GM23338 (cell line): ENCODE measurements at places on chromosomes 13 and 19.

DNA sequence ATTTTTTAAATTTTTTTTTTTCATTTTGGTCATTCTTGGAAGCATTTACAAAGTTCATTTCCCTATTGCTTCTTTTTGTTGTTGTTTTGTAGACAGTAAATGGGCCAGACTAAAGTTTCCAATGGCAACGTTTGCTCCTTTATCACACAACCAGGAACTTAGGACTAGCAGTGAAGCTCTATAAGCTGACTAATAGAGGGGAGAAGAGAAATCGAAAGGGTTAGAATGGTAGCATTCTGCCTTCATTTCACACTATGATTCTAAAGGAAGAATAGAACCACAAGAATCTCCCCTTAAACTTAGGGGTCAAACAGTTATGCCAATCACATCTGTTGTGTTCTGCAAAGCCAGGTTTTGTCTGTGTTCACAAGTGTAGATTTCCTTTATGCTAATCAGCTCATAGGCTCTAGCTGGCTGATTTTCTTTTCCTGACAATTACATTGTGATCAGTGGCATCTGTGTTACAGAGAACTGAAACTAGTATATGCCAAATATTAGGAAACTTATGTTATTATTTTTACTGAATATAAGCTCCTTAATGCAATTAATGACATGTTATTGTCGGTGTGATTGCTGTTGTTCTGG is 467.3 kb downstream of the DACH1 start:
- DNase-seq: no peak

GRCh38 chr19:17915940-17916593 is 16.7 kb upstream of the CCDC124 start:
- DNase-seq: no peak

GRCh38 chr13:110449219-110450015 is 112.1 kb downstream of the RAB20 start:
- DNase-seq: no peak

DNA sequence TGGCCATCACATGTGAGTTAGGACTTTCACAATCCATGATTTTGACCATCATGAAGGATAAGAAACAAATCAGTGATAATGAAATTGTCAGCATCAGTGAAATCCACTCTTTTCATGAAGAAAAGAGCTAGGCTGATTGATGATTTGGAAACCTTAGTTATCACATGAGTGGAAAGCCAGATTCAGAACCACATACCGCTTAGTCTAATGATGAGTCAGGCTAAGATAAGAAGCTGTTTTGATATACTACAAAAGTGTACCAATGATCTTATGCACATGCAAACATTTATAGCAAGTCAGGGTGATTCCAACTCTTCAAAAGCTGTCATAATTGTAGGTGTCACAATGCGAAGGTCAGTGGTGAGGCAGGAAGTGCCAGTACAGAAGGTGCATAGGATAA is 519.3 kb downstream of the GPC6 start:
- no peak for DNase-seq

- DNase-seq: no peak
Observed at GRCh38 chr13:33911521-33911920, 93.6 kb downstream of the RFC3 start.

DNA sequence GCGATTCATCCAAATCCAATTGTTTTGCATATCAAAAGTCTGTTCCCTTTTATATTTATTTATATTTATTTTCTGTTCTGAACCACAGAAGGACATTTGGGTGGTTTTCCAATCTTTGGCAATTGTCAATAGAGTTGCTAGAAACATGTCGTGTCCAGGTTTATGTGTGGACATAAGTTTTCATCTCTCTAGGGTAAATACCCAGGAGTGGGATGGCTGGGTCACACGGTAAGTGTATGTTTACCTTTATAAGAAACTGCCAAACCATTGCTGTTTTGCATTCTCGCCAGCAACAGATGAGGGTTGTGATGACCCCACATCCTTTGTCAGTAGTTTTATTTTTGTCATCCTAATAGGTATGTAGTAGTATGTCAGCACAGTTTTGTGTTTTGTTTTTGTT is 12.5 kb downstream of the AP1M1 start:
- no peak for DNase-seq

GRCh38 chr13:23554000-23554399 is 16.2 kb upstream of the TNFRSF19 start:
- no peak for DNase-seq

- no peak for DNase-seq
Observed at GRCh38 chr13:100860866-100861265, 186.3 kb upstream of the TMTC4 start.

DNA sequence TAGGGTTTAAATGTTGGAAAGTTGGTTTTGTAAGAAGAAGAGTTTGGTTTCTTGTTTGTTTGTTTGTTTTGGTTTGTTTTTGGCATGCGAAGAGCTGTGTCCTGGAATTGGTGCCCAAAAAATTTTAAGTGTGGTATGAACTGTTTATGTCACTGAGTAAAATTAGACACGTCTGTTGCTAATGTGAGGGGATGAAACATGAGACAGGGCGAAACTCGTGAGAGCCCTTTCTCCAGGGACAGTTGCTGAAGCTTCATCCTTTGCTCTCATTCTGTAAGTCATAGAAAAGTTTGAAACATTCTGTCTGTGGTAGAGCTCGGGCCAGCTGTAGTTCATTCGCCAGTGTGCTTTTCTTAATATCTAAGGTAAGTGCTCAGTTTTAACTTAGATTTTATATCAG is at the start of gene SGCG:
TSS of gene SGCG (plus strand) at position 269 of the 400 bp plus-strand sequence. CDS start 22,716 bp downstream, outside the sequence.
- no peak for DNase-seq

- DNase-seq: no peak
Observed at GRCh38 chr13:32086791-32087441, 55.3 kb downstream of the FRY start.

- no peak for DNase-seq
Observed at GRCh38 chr19:32852216-32852615, 17.4 kb downstream of the SLC7A9 start.
